Fibroblast of skin of left quadriceps (primary cell): ENCODE measurements at places on chromosomes 4 and X.

DNA sequence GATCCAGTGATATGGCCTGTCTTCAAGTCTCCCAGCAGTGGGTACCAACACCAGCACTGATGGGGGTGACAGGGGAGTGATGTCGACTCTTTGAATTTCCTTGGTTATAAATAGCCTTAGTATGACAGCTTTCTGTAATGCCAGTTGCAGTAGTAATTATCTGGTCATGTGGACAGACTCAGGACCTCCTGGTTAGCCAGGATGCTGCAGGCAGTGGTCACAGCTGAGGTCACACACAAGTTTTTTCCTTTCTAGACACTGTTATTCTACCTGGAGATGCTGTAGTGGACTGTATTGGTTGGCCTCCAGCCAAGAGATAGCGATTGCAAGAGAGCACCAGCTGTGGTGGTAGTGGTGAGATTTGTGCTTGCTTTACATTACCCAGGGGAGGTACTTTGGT lies 63.6 kb downstream of the UPRT start:
- no peak for DNase-seq

GRCh38 chrX:107566604-107567262 lies 61.6 kb upstream of the PRPS1 start:
- no peak for DNase-seq

DNA sequence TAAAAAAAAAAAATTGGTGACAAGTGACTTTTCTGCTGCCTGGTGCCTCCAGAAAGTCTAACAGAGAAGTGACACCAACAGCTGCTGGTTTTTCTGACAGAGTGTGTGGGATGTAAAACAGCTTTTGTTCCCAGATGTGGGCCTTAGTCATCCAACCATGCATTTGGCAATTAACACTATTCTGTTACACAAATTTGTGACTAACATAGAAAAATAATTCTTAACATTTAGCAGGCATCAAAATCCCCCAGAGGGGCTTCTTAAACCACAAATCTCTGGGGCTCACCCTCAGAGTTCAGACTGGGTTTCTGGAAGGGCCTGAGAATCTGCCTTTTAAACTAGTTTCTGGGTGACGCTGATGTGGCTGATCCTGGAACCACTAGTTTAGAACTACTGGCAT lies 100.5 kb upstream of the PCDH7 start:
- DNase-seq, result no peak

DNA sequence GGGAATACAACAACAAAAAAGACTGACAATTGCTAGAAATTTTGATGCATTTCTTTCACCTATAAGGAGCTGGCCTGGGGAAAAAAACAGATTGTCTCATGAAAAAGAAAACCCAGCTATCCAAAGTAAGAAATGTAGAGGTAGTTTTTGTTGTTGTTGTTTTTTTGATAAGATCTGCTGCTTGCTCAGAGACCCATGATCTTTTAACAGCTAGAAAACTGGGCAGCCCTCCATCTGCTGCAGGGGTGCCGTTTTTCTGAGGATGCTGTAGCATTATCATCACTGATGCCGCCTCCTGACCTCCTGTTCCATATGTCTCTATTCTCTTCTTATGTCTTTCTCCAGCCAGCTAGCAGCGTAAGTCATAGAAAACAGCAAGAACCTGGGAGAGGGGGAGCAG lies 98.3 kb downstream of the BMPR1B start:
- no peak for DNase-seq

DNA sequence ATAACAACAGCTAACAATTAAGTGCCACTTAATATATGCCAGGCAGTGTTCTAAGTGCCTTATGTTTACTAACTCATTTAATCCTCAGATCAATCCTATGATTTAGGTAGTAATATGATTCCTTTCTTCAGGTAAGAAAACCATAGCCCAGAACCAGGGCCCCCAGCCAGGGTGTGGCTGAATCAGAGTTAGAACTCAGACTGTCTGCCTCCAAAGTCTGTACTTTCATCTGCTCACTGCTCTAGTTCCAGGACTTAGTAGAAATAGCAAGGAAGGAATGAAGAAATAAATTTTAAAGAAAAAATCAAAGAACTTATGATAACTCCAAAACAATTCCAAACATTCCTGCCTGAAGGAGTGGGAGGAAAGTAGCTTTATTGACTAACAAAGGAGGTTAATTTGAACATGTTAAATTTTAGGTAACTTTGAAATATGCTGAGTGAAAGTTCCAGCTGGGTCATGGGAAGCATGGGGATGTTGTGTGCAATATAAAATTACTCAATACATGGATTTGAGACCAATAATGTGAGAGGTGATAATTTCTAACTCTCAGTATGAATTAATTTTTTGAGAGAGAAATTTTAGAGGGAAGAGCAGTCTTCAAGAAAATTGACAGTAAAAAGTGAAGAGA lies 8.8 kb upstream of the ADH1C start:
- DNase-seq, result no peak

DNA sequence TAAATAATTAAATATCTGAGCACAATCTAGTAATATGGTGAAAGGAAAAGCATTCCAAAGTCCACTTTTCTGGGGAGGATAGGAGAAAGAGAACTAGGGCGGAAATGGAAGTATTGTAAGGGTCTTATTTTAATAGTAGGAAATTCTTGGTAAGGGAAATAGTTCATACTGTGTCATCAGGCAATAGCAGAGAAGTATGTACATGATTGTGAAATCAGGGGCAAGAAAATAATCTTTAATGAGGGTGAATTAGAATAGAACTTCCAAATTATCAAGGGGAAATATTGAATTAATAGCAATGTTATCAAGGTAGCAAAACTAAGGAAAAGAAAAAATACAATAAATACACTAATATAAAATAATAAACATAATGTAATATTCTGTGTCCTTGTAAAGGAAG lies 14.8 kb downstream of the GIMD1 start:
- DNase-seq, result no peak

- DNase-seq, result no peak
Measured at GRCh38 chrX:45830343-45830742, 629.7 kb upstream of the DIPK2B start.

- DNase-seq, result no peak
Measured at GRCh38 chrX:13906093-13906492, 89.2 kb upstream of the GPM6B start.

- DNase-seq, result no peak
Measured at GRCh38 chr4:6273661-6273990, 4.0 kb downstream of the WFS1 start.

DNA sequence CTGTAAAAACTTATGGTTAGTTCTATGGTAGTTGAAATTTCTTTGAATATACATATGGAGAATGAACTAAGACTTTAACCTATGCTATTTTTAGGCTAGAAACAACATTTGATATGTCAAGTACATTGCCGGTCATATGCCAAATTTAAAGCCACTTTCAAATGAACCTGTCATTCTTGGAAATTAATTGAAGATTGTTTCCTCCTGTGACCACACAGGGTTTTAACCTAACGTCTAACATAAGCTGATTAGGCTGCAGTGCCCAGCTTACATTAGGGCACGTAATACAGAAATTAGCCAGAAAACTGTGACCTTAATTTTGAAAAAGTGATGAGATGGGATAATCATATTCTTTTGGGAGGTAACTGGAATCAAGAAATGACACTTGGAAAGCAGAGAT lies 645.9 kb downstream of the FSTL5 start:
- DNase-seq, result no peak

DNA sequence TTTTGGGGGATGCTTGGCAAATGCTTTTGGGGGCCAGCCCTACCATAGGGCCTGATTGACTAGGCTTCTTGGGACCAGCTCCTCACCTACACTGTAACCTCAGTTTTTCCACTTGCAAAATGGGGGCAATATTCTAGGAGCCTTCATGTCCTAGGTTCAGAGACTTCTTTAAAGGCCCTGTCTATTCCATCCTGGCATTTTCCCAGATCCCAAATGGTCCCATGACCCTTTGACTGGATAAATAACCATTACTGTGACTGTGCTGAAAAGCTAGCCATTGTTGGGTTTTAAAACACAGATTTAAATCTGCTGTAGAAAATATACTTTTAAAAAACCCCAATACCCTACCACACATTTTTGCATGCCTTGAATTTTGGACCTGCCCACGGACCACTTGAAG lies 149.8 kb downstream of the EFNB1 start:
- no peak for DNase-seq

DNA sequence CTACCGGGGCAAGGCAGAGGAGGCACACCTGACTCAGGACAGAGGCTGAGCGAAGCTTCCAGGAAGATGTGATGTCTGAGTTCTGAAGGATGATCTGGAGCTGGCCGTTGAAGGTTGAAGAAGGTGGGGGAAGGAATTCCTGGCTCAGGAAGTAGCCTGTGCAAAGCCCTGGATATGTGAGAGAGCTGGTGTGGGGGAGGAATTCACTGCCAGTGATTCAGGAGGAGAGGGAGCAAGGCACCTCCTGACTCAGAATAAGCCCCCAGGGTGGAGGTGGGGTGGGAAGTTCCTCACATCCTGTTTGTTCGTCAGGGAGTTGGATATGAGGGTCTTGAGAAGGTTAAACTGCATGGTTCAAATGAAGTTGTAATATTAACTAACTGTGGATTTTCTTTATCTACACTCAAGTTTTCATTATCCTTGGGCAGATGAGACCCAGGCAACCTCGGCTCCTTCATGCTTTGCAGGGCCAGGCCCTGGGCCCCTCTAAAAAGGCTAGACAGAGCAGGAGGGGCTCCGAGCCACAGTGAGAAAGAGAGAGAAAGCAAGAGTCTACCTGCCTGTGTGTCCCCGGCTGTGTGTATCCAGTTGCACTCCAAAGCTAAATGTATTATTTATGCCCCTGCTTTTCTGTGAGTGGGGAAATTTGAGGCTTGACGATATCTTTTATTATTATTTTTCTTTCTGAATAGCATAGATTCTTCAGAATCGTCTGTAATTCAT lies 7.1 kb downstream of the NHSL2 start:
- no peak for DNase-seq

- DNase-seq, result no peak
Measured at GRCh38 chrX:69268611-69269010, 103.4 kb upstream of the PJA1 start.

- DNase-seq, result no peak
Measured at GRCh38 chr4:167031534-167032156, 202.6 kb downstream of the SPOCK3 start.

- DNase-seq, result no peak
Measured at GRCh38 chr4:111393781-111394180, 751.5 kb upstream of the FAM241A start.

- DNase-seq, result no peak
Measured at GRCh38 chrX:22912616-22913015, 87.1 kb upstream of the DDX53 start.

GRCh38 chr4:55571806-55572205 lies 20.2 kb downstream of the PDCL2 start:
- DNase-seq, result no peak

- DNase-seq, result no peak
Measured at GRCh38 chrX:103776546-103776945, at the start of gene PLP1. Gene PLP1 (plus strand): TSS chrX:103776840. CDS start chrX:103776996, 156 bp downstream.

- DNase-seq, result no peak
Measured at GRCh38 chr4:8871417-8872401, at the start of gene HMX1. Gene HMX1 (minus strand): TSS chr4:8871839. CDS start chr4:8871614, 225 bp downstream.

DNA sequence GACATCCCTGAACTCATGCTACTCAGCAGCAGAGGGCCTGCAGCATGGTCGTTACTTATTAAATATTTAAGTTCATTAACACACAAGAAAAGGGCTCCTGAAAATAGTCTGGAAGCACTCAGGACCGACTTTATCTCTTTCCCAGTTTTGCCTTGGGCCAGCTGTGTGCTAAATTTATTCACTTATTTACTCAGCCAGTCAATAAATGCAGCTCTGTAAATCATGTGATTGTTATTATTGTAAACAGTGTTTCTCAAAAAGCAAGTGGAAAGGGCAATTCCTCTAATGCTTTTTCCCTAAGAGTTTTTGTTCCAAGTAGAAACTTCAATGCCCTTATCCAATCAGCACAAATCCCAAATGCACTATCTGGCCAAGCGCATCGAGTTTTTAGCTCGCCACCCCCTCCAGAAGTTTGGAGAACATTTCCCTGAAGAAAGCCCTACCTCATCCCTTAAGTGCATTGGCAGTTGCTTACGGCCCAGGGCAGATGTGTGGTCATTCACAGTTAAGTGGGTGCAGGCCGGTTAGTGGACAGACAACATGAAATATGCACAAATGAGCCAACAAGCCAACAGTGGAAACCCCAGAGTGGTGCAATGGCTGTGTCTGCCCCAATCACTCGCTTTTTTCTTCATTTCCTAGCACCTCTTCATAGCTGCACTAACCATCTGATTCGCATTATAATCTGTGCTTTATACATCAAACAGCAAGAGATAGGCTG lies 125.8 kb downstream of the SMIM20 start:
- DNase-seq, result no peak

DNA sequence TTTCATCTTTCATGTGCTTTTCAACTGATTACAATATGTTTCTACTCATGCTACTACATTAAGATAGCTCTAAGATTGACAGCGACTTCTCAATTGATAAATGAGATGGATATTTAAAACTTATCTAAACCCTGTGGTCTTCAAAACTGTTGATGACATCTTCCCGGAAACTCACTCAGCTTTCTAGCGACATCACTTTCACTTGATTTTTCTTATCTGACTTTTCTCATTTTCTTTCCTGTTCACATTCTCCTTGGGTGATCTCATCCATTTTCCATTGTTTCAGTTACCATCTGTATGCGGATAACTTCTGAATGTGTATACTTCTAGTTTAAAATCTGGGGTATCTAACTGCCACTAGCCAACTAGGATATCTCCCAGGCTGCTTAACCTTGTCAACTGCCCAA lies 3.1 kb downstream of the POLR2B start:
- DNase-seq, result no peak

DNA sequence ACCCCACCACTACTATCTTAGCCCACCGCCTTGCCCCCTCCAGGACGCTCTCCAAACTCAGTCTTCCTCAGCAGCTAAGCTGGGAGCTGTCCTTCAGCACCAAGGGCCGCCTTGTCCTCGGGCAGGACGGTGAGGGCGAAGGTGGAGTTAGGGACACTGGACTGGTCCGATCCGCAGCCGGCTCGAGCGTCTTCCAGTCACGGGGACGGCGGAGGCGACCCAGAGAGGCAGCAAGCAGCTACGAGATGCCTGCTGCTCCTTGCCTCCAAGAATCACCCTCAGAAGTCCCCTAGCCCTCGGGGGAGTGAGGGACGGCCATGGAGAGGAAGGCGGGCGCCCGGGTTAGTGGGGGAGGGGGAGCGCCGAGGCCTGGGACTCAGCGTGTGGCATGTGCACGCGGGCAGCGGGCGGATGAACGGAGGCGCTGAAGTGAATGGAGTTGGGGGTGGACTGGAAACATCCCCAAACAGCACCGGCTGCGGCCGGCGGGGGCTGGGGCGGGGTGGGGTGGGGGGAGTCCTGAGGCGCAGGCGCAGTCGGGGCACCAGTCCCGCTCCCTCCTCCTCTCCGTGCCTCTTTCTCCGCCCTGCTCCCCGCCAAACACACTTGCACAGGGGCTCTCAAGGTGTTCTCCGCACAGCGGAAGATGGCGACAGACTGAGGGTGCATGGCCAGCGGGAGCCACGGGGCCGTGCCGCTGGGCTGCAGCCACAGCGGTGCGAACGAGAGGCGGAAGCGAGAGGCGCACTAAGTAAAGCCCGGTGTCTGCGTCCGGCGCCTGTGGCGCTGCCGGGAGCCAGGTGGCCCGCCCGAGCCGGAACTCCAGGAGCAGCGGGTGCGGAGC lies at the start of gene NALF2:
TSS of gene NALF2 (plus strand) at position 545 of the 844 bp plus-strand sequence. CDS start 957 bp downstream, outside the sequence.
- peak; percentile 4 for DNase-seq
